ENCODE measurements at places on chromosomes 1 and 21. TPM values are rescaled to one million over a fixed set of nuclear protein-coding genes. Genes with fewer than 3 reads are reported as not detected.

GBP2 gene
- polyA plus RNA-seq, result 10.4 TPM

TFF2 gene
- polyA plus RNA-seq, result not detected

DEGS1 gene
- 21.7 TPM for polyA plus RNA-seq

MTF1 gene
- 2.3 TPM for polyA plus RNA-seq

NT5C1A gene
- not detected for polyA plus RNA-seq

CFHR5 gene
- 18.0 TPM for polyA plus RNA-seq
